ENCODE measurements at places on chromosomes 12 and 14.

GRCh38 chr12:123973552-123974341, 732 bp downstream of the ZNF664 start:
- peak; percentile 28 for DNase-seq

DNA sequence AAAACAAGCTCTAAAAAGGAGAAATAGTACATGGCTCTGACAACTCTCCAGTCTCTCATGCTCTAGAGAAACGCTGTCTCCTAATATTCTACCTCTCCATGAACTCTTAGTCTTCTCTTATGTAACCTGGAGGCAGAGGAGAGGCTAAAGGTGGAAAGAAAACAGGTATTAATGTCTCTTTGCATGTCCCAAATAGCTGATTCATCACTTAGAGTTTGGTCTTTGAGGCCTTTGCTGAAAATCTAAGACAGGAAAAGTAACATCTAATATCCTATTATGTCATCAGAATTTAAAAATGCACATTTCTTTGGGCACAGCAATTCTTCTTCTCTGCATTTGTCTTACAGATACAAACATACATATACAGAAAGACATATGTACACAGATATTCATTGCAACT, 127.2 kb downstream of the DHRS2 start:
- DNase-seq = no peak

DNA sequence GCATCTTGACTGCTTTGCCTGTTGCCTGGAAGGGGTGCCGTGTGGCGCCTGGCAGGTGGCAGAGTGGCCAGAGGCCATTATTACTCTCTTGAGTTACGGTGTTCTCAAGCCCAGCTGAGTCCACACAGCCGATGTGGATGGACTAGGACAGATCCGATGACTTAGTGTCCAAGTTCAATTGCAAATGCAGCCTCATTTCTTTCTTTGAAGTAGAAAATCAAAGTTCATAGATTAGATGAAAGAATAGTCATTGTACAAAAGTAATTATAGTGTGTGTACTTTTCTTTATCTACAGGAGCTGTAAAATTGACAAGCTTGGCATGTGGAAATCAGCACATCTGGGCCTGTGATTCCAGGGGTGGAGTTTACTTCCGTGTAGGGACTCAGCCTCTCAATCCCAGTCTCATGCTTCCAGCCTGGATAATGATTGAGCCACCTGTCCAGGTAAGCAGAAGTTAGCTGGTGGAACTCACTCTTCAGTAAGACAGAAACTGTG, 44.7 kb downstream of the ANKRD9 start:
- DNase-seq = no peak

GRCh38 chr12:101940400-101940950, 63.1 kb downstream of the DRAM1 start:
- no peak for DNase-seq

GRCh38 chr14:104741803-104742251, 11.1 kb upstream of the SIVA1 start:
- DNase-seq = no peak

Data from activated naive CD8-positive, alpha-beta T cell treated with anti-CD3 and anti-CD28 coated beads, Interleukin-2, amount 50 U/mL, for 24 hours (primary cell).